Activated CD8-positive, alpha-beta memory T cell treated with anti-CD3 and anti-CD28 coated beads for 1 hour (primary cell): ENCODE measurements at places on chromosomes 1 and 21.

DNA sequence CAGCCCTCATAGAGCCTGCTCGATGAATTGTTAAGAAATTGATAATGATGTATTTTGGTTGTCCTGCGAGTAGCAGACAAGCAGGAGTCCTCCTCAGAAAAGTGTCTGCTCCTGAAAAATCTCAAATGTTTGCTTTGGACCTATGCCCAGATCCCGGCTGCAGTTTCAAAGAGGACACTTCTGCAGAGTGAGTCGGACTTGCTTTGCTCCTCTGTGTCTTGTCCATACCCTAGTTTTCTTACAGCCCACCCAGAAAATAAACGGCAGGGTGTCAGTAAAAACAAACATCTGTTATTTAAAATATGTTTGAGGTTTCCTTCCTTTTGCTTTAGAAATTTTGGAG lies 2.8 kb downstream of the S100A10 start:
- no peak for DNase-seq

DNA sequence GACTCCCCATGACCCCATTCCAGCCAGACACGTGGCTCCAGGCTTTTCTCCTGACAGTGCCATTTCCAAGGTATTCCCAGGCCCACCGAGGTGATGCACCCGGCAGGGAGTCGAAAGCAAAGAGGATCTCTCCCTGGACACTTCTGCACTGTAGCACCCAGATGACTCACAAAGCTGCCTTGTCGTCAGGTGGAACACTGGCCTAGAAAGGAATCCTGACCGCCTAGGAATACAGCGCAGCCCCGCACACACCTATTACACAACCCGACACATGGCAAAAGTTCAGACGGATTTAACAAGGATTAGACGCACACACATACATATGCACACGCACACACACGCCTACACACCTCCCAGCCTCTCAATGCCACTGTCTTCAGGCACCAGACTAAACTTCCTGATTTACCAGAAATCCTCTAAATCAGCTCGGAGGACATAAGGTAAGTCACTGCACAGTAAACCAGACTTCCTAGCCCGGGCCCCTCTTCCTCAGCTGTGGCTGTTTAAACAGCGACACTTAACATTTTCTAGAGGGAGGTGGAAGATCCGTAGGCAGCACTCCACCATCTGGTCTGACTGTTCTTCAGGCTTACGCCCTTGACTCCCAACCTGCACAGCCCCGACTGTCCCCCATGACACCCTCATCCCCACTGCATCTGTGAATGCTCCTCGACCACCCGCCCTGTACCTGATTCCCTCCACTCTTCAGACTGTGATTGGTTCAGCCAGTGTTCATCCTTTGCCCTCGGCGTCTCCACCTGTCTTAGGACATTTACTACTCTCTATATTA lies 12.7 kb downstream of the FAM89A start:
- DNase-seq: no peak

DNA sequence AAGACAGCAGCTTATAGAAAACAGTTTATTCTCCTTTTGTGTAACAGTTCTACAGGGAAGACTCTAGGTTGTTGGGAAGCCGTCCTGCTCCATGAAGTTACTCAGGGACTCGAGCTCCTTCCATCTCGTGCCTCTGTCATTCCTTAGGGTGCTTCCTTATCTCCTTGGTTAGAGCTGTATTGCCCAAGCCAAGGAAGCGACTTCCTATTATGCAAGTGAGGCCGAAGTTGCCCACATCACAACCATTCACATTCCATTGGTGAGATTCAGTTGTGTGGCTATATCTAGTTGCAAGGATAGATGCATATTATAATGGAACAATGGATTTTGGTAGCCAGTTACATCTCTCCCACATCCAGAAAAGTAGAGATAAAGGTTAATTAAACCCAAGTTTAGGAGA lies 9.0 kb downstream of the GSTM5 start:
- no peak for DNase-seq

- DNase-seq: no peak
Measured at GRCh38 chr21:43338951-43339350, 88.0 kb downstream of the SIK1 start.

GRCh38 chr1:50416553-50417453 lies 6.4 kb downstream of the DMRTA2 start:
- no peak for DNase-seq

DNA sequence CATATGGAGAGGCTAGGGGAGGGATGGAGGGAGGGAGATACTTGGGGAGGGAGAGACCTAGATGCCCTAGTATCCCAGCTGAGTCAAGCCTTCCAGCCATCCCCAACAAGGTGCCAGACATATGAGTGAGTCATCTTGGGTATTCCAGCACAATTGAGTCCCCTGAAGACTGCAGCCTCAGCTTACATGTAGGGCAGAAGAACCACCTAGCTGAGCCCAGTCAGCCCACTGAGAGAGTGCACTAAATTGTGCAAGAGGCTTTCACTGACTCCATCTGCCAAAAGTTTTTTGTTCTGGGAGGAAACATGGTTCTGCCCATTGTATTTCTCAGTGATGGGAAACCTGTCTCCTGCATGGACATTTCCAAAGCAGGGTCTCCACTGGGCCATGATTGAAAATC lies 76.4 kb downstream of the FOXD2 start:
- no peak for DNase-seq

DNA sequence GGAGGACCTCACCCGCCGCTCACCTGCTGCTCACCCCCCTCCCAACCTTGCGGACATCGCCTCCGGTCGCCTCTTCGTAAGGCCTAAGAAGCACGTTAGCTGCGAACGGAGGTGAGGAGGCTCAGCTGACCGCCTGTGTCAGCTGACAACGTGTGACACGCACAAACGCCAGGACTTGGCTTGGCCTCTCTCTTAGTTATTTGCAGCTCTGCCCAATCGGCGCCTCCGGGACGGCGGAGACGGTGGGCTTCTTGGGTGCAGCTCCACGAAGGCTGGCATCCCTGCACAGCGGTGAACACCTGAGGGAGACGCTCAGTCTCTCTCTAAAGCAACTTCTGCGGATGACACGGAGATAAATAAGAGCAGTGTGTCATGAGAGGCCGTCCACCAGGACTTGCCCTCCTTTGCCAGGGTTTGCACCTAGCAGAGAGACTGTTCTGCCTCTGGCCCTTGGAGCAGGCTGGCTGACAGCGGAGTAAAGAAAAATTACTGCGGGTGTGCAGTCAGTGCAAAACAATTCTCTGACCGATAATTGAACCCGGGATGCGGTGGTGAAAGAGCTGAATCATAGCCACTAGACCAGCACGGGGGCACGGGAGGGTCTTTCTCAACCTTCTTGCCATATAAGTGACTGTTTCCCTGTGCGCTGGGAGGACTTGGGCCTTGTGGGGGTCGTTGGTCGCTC lies 318.9 kb downstream of the FAM72C start:
- DNase-seq: no peak

GRCh38 chr1:24683713-24684162 lies 40.6 kb downstream of the SRRM1 start:
- DNase-seq: no peak

- DNase-seq: no peak
Measured at GRCh38 chr21:33696465-33696864, 54.2 kb downstream of the ITSN1 start.

GRCh38 chr1:162725301-162725837 lies 65.1 kb upstream of the HSD17B7 start:
- no peak for DNase-seq

GRCh38 chr1:30748098-30748698 lies 9.4 kb downstream of the LAPTM5 start:
- no peak for DNase-seq

GRCh38 chr1:151056149-151056548 lies 3.3 kb downstream of the CDC42SE1 start:
- DNase-seq: no peak
